ENCODE measurements at places on chromosomes 11 and 22.

GRCh38 chr11:64562723-64563351, 28.2 kb upstream of the SLC22A12 start:
- DNase-seq: no peak

DNA sequence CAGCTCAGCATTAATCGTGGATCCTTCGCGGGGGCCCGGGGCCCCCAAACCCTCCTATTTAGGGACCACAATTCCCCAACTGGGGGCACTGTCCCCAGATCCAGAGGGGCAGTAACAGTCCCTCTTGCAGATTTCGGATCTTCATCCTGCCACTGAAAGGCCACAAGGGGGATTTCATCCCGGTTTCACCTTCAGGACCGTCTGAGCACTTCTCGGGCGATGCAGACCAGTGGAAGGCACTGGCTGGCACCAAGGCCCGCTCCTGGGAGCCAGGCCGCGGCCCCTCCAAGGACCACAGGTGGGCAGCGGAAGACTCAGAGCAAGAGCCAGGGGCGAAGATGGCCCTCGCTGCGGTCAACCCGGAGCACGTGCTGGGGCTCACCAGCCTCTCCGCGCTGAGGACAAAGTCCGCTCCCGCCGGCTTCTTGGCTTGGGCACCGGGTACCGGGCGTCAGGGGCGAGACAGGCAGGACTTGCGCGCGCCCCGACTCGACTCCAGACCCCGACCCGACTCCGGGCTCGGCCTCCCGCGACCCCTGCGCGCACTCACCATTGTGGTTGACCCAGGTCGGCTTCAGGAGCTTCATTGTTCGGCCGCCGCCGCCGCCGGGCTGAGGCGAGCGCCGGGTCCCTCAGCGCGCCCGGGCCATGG, 517 bp downstream of the HIRA start:
- DNase-seq: peak; percentile 31

DNA sequence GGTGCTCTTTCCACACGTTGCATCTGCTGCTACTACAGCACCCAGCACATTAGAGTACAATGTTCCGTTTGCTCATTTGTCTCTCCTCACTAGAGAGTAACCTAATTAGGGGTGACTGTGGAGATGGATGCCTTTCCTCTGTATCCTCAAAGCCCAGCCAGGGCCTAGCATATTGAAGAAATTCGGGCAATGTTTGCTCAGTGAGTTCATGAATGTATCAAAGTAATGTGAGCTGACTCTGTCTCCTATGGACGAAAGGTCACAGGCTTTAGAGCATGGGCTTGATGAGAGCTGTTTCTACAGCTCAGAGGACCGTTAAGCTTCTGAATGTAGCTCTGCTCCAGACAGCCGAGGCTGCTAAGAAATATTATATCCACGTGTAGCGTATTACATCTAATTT, 67.5 kb downstream of the C11orf58 start:
- DNase-seq: no peak

- no peak for DNase-seq
Measured at GRCh38 chr22:37487571-37487970, 1.4 kb upstream of the MFNG start.

- DNase-seq: peak; percentile 71
Measured at GRCh38 chr11:13942971-13943381, 19.5 kb upstream of the SPON1 start.

- DNase-seq: peak; percentile 44
Measured at GRCh38 chr11:111063726-111064517, 181.6 kb upstream of the POU2AF2 start.

- no peak for DNase-seq
Measured at GRCh38 chr22:28002181-28002700, 83.2 kb upstream of the PITPNB start.

GRCh38 chr11:11217289-11217928, 135.6 kb downstream of the CSNK2A3 start:
- DNase-seq: no peak

- peak; percentile 84 for DNase-seq
Measured at GRCh38 chr22:46087816-46088277, 62.5 kb upstream of the PPARA start.

DNA sequence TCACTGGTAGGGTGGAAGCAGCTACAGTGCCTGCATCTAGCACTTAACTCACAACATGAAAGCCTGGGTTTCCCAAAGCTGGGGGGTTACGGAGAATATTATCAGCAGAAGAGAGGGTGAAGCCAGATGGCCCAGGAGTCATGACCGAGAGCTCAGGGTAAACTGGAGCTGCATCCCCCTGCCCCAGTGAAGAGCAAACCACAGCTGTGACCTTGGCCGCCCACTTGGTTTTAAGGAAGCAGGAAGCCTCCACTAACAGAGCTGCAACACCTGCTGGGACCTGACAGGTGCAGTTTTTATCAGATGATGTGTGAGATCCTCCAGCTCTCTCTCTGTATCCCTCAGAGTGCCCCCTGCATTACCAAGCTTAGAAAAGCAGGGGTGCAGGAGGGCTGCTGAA, 20.9 kb downstream of the TCP11L1 start:
- no peak for DNase-seq

DNA sequence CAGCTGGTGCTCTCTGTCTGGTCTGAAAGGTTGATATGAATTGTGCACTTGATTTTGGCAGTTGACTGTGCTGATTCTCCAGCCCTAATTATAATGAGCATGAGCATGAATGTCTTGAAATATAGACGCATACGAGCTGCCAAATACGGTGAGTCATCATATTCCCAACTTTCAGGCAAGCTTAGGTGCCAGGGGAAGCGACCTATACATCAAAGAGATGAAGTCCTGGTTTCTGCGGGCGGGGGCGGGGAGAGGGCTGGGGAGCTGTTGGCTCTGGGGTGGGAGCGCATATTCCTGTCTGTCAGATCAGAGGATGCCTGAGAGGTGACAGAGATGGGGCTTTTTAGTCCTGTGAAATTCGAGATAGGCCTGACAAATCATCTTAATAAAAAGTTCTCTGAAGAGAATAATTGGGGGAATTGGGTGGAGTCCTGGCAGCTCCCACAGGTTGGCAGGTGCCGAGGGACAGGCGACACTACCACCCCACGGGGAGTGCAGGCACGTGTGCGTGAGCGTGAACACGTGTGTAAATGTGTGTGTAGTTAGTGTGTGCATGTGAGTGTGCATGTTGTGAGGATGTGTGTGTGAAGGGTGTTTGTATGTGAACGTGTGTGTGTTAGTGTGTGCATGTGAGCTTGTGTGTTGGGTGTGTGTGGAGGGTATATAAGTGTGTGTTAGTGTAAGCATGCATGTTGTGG, 865.3 kb downstream of the TBC1D22A start:
- no peak for DNase-seq

All from mammary epithelial cell (primary cell).